ENCODE measurements at places on chromosomes 3 and 15.

- no peak for DNase-seq
Observed at GRCh38 chr3:11775493-11775892, 71.2 kb downstream of the TAMM41 start.

DNA sequence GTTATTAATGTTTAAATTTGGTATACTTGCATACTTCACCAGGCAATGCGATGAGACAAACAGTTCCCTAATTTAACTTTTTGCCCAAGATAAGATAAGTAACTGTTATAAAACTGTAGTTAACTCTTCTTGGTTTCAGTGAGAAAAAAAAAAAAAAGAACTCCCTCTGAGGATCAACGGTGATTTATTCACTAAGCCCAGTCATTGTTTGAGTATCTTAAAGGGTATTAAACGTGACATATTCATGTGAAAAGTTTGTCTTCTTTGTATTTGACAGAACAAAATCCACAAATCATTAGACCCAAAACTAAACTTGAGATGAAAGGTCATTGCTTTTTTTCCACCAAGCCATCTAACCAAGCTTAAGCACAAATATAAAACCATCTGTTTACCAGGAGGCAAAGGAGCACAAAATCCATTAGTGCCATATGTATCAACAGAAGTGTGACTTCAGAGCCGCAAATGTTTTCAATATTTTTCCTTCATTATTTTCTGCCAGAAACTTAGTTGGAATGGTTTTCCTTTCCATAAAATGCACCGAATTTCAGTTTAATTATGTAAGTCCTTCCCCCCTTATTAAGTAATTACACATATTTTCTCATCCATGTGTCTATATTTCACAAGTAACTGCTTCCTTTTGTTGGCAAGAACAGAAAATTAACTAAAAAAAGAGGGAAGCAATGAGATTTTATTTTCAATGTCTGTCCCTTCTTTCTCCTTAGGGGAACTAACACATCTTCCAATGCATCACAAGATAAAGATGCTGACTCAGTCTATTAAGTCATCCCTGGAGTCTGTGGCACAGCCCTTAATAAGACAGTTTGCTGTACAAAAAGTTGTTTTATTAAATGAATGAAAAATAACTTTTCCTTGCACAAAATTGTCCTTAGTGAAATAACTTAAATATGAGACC lies 92.2 kb upstream of the RAP2B start:
- no peak for DNase-seq

- no peak for DNase-seq
Observed at GRCh38 chr3:32315441-32315840, 76.2 kb upstream of the CMTM7 start.

DNA sequence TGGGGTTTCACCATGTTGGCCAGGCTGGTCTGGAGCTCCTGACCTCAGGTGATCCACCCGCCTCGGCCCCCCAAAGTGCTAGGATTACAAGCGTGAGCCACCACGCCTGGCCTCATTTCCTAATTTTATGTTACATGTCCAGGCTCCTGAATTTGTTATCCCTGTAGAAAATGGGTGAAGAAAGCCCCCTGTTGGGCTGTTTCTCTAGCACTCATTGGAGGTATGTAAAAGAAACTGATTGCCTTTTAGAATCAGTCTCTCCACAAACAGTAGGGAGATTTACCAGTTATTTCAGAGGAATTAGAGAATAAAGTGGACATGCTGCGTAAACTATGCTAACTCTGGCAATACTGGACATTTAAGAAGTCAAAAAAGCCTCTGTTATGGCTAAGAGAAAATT lies 364.1 kb upstream of the TBL1XR1 start:
- DNase-seq = no peak

GRCh38 chr3:27827041-27827440 lies 104.9 kb upstream of the EOMES start:
- DNase-seq = no peak

- DNase-seq = no peak
Observed at GRCh38 chr3:194736277-194736895, 50.7 kb downstream of the FAM43A start.

DNA sequence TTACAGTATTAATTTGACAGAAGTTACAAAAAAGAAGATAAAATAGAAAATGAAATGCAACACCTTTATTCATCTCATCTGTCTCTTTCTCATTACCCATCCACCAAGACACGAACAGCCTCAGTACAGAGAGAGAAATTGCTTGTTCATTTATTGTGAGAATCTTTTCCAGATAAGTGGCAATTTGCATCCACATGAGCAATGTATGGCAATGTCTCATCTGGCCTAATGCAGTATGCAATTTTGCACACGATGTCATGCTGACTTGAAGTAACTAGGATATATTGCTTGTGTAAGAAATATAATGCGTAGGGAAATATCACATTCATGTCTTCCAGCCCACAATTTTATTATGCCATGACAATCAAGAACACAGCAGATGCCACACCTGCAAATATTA lies 866.9 kb downstream of the ROBO1 start:
- DNase-seq = no peak

GRCh38 chr3:193665370-193665989 lies 72.5 kb downstream of the OPA1 start:
- DNase-seq = no peak

GRCh38 chr15:82951472-82952157 lies 905 bp downstream of the HOMER2 start:
- no peak for DNase-seq

GRCh38 chr15:77584201-77584600 lies 48.5 kb downstream of the LINGO1 start:
- DNase-seq = no peak

- DNase-seq = no peak
Observed at GRCh38 chr3:177381070-177381469, 183.8 kb upstream of the TBL1XR1 start.

- no peak for DNase-seq
Observed at GRCh38 chr15:93073465-93073952, 15.5 kb downstream of the RGMA start.

DNA sequence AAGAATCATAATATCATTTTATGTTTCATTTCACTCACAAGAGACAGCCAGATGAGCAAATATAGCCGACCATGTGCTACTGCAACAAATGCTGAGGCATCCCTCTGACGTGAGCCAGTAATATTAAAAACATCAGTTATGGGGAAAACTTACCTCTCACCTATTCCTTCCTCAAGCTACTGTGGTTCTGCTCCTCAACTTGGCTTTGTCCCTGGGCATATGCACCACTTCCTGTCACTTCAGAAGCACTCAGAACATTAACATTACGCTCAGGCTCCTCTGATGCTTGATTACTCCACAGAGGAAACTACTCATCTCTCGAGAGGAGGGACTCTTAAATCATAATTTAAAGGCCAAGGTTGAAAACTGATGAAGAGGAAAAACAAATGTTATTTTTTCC lies 457.0 kb upstream of the ALCAM start:
- DNase-seq = no peak

DNA sequence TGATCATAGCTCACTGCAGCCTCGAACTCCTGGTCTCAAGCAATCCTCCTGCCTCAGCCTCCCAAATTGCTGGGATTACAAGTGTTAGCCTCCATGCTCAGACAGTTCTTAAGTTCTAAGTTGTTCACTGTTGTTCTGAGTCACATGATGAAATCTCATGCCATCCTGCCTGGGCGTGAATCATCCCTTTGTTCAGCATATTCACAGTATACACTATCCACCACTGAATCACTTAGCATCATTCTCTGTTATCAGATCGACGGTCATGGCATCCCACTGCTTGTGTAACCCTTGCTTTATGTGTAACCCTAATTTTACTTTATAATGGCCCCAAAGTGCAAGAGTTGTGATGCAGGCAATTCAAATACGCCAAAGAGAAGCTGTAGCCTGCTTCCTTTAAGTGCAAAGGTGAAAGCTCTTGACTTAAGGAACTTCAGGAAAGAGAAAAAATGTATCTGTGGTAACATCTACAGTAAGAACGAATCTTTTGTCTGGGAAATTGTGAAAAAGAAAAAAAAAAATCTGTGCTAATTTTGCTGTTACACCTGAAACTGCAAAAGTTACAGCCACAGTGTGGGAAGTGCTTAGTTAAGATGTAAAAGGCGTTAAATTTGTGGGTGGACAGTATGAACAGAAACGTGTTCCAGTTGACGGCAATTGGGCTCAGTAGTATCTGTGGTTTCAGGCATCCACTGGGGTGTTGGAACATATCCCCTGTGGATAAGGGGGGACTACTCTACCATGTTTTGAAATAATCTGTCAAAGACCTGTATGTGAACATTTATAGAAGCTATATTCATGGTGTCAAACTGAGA lies 80.6 kb downstream of the PCOLCE2 start:
- no peak for DNase-seq

- DNase-seq = no peak
Observed at GRCh38 chr3:8451696-8452095, 49.9 kb upstream of the LMCD1 start.

GRCh38 chr15:65101411-65101890 lies 13.5 kb downstream of the UBAP1L start:
- DNase-seq = no peak

DNA sequence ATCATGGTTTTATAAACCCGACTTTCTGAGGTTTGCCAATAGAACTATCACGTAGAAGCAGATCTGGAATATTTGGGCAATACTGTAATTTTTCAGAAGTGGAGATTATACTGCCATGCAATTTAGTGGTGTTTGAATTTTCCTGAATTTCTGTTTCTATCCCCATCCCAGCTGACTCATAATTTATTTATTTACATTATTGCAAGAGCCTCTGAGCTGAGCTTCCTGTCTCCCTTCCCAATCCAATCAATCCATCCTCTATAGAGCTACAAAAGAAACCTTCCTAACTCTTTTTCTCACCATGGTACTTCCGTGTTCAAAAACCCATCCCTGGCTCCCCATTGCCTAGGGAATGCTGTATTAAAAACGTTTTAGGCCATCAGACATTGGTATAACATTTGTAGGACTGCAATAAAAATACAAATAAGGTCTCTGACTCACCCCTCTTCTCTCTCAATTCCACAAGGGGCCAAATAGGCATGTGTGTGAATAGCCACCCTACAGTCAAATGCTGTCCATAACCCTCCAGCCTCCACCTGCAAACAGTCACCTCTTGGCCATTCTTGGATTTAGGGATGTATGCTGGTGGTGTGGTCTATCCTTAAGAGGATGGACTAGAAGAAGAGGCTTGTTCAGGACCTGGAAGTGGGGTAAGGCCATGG lies 190.7 kb downstream of the CD47 start:
- no peak for DNase-seq

DNA sequence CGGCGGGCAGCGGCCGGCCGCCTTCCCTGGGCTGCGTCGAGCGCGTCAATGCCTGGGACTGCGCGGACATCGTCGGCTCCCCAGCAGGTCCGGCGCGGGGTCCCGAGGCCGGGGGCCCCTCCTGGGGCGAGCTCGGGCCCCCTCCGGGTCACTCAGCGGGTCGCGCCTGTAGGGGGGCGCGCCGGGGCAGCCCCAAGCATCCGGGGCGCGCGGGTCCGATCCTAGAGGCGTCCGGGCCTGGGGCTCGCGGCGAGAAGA lies 725 bp downstream of the TLE3 start:
- DNase-seq = no peak

- no peak for DNase-seq
Observed at GRCh38 chr15:58611731-58612676, 137.5 kb downstream of the ADAM10 start.

DNA sequence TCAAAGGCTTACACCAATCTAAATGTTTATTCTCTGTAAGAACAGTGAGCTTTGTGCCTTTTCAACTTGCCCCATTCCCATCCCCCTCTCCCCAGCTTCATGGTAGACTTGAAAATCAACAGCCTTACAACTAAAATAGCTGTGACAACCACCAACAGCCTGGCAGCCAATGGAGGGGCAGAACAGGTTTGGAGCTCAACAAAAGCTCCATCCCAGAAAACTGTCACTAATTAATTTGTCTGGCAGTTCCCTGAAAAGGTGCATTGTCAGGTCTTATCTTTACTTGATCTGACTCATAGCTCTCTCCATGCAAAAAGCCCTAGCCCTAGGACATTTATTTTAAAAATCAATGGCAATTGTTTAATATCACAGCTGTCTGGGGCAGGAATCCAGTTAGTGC lies 22.6 kb downstream of the MTHFS start:
- no peak for DNase-seq

DNA sequence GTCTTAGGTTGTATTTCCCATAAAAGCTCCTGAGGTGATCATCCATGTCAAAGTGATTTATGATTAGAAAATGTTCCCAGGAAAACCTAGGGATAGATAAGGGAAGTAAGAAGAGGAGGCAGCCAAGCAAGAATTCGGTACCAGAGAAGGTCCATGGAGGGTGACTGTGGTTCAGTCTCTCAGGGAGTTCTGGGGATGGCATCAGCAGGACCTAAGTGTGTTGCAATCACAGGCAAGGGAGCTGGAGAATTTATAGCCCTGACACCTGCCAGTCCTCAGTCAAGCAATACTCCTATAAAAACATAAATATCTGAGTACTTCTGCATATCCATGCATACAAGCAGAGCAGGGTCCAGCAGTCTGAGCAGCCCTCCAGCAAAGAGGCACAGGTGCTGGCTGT lies 95.6 kb upstream of the TOPAZ1 start:
- DNase-seq = no peak

DNA sequence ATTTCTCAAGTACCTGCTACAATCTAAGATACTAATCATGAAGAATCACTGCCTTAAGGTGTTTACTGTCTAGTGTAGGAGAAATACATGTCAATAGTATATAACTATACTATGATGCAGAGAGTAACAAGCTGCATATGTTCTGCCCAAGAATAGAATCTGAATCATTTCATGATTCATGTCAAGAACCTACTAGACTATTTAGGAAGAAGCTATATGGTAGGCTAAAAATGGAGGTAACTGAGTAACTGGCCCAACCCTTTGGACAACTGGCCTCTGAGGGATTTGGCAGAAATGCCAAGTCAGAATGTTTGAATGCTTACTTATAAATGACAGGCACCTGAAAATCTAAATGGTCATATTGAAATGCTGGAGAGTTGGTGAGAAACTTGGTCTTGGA lies 59.9 kb upstream of the DGKG start:
- DNase-seq = no peak

- no peak for DNase-seq
Observed at GRCh38 chr15:69648212-69648611, 195.6 kb downstream of the RPLP1 start.

DNA sequence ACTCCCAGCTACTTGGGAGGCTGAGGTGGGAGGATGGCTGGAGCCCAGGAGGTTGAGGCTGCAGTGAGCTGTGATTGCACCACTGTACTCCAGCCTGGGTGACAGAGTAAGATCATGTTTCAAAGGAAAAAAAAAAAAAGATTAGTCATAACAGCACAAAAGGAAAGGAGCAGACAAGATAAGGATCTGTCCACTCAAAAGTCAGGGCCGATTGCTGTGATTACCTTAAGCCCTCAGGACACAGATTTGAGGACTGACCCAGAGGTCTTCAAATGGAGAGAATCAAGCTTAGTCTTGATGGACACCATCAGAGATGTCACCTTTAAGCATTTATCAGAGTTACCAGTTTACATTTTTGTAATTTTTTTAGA lies 23.9 kb upstream of the HEG1 start:
- no peak for DNase-seq
